ENCODE measurements at places on chromosomes 12 and 14.

GRCh38 chr14:70061108-70061507 is 127.6 kb downstream of the SLC8A3 start:
- no peak for DNase-seq

- no peak for DNase-seq
Measured at GRCh38 chr12:104742551-104743201, 215.4 kb downstream of the SLC41A2 start.

DNA sequence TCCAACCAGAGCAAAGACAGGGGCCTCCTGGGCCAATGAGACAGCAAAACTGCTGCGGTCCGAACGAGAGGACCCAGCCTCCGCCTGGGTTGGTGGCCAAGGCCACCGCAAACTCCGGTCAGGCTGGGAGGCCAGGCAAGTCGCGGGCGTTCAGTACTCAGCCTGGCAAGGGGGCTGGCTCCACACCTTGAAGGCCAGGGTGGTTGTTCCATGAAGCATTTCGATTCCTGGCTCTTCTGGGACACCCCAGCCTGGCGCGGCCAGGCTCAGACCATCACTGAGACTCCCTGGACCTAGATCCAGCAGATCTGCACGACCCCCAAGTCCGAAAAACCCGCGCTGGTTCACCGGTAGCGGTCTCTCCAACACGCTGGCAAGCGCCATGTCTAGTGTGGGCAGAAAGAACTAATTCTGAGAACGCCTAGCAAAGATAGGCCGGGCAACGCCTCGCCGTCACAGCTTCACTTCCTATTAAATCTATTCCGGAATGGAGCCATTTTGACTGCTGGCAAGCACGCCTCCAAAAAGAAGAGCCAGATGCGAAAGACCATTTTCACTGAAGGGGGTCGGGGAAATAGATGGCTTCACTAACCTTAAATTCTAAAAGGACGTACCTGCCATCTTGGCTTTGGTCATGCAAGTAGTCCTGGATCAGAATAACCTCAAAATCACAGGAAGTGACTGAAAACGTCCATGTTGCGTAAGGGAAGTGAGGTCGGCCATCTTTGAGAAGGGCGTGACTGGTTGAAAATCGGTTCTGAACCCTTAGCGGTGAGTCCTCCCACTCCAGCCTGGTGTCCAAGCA is at the start of gene PSMB5:
TSS of gene PSMB5 (minus strand) at position 403 of the 805 bp plus-strand sequence. CDS start at position 384, 19 bp downstream.
- DNase-seq, result peak; percentile 95

GRCh38 chr14:52279408-52279807 is 11.9 kb downstream of the PTGDR start:
- DNase-seq, result no peak

DNA sequence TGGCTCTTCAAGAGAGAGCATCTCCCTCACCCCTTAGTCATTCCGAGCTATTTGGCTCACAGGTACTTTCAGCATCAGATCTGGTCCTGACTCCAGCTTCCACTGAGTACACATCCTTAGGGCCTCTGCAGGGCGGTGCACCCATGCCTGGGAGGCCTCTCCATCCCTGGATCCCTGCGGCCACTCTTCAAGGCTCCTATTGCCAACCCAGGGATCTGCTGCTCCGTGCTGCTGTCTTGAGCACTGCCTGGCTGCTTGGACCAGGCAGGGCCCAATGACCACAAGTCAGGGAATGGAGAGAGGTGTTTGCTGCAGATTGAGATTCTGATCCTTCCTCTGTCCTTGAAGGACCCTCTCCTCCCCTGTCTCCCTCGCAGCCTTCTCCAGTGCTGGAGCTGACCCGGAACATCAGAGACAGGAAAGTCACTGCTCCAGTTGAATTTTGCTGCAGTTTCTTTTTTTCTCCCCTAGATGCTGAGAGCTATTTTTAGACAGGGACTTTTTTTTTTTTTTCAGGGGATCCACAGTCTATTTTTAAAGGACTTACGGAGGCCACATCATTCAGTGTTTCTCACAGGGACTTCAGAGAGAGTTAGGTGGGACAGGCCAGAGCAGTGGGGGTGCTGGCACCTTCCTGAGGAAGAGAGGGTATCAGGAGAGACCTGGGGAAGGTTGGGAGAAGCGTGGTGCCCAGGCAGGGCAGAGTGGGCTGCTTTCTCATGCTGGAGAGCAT is 50.1 kb upstream of the KCNA1 start:
- no peak for DNase-seq

- no peak for DNase-seq
Measured at GRCh38 chr14:66038212-66038611, 448.0 kb upstream of the CCDC196 start.

DNA sequence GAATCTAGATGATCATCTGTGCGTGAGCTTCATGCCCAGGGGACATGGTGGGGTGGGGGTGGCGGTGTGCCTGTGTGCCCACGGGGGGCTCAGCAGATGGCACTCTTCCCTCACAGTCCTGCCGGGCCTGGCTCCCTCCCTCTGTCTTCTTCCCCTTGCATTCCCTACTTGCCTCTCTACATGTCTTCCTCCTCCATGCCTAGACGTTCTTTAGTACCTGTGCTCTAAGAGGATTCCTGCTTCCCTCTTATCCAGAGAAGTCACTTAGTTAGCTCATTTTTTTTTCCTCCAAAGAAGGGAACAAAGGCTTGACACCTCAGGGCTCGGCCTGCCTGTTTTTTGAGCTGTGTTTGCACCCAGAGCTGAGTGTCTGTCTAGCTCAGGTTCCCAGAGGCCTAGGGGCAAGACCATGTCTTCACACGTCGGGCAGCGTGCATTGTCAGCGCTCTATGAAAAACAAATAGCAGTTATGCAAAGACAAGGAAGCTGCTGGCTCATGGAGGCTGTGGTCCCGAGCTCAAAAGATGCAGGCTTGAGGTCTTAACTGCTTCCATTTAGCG is 48.8 kb downstream of the NINJ2 start:
- no peak for DNase-seq

GRCh38 chr12:53949631-53950436 is 4.9 kb upstream of the HOXC12 start:
- DNase-seq, result no peak

GRCh38 chr12:122518908-122519307 is 7.8 kb downstream of the RSRC2 start:
- no peak for DNase-seq

GRCh38 chr14:105962532-105962931 is 436.1 kb downstream of the TMEM121 start:
- DNase-seq, result no peak

- DNase-seq, result no peak
Measured at GRCh38 chr12:42446761-42447160, 120.8 kb downstream of the PPHLN1 start.

DNA sequence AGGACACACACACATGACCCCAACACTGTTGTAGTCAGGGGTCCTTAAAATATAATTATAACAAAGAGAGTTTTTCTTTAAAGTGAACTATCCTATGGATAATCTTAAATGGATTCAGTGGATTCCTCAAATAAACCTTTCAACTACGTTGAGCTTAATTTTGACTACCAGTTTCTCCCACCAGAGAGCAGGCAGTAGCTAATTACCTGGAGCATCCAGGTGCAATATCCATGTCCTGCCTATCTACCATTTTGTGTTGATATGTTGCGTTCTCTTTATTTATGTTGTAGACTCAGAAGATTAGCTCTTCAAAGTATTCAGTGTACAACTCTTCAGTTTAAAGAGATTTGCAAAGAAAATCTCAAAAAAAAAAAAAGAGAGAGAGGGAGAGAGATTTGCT is 127.2 kb upstream of the GZMB start:
- DNase-seq, result no peak

DNA sequence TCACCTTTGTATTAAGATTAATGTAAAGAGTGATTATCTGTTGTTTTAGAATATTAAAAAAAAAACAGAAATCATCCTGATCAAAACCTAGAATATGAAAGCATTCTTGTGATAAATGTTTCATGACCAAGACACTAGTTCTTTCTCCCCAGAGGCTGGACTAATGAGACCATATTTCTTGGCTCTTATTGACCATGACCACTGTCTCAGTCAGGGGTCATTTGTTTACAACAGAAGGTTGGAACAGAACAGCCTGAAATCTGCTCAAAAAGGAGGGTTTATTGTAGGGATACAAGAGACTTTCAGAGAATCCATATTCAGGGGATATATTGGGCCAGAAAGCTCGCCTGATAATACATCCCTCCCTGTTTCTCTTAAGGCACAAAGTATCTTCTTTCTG is 87.7 kb downstream of the TMEM30B start:
- no peak for DNase-seq

- no peak for DNase-seq
Measured at GRCh38 chr12:99959549-99960170, 25.1 kb downstream of the ANKS1B start.

- DNase-seq, result no peak
Measured at GRCh38 chr12:111192647-111193046, 176.2 kb downstream of the PHETA1 start.

DNA sequence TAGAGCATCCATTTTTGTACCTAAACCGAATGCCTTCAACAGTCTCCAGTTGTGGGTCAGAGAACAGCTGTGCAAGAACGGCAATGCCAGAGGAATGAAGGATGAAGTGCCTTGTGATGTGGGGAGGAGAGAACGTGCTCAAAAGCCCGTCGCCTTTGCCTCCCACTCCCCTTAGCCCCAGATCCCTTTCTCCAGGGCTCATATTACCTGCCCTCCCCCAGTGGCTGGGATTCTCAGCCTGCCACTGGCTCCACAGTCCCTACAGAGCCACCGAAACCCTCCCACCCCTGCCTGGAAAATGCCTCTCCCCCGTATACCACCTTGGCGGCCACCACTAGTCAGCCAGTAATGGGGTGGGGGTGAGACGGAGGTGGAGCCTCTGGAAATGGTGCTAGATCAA is 158.5 kb downstream of the ZFP36L1 start:
- no peak for DNase-seq

GRCh38 chr14:25537846-25538455 is 488.0 kb upstream of the STXBP6 start:
- peak; percentile 28 for DNase-seq

- DNase-seq, result no peak
Measured at GRCh38 chr12:117038919-117039318, 60.3 kb downstream of the TESC start.

DNA sequence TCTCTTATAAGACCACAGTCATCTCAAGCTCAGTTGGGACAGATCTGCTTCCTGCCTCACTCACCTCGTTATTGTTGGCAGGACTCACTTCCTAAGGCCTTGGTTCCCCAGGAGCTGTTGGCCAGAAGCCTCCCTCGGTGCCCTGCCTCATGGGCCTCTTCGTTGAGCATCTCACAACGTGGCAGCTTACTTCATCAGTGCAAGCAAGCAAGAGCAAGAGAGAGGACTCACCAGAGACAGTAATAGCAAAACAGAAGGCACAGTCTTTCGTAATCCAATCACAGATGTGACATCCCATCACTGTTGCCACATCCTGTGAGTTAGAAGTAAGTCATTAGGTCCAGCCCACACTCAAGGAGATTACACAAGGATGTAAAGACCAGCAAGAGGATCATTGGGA is 5.1 kb upstream of the NUMB start:
- peak; percentile 91 for DNase-seq

GRCh38 chr12:62251609-62251958 is 8.6 kb upstream of the USP15 start:
- no peak for DNase-seq

GRCh38 chr12:130418251-130418650 is 80.6 kb downstream of the PIWIL1 start:
- no peak for DNase-seq

GRCh38 chr12:1544996-1545700 is 49.2 kb downstream of the FBXL14 start:
- no peak for DNase-seq

DNA sequence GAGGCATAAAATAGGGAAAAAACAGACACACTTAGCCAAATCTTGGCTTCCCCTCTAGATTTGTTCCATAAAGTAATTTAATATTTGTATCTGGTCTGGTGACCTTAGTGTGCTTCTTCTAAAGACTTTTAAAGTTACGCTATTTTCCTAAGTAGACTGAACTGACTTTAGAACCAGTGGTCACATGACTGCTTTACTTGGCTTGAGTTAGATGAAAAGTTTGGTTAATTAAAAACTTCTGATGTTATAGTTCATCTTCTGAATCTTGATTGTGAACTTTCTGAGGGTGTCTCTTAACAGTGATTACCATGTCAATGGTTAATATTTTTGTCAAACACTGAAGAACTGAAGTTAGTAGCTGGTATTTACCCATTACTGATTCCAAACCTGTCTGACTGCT is 2.6 kb downstream of the BBS10 start:
- DNase-seq, result no peak

- DNase-seq, result no peak
Measured at GRCh38 chr14:90547250-90547649, 150.4 kb downstream of the CALM1 start.

DNA sequence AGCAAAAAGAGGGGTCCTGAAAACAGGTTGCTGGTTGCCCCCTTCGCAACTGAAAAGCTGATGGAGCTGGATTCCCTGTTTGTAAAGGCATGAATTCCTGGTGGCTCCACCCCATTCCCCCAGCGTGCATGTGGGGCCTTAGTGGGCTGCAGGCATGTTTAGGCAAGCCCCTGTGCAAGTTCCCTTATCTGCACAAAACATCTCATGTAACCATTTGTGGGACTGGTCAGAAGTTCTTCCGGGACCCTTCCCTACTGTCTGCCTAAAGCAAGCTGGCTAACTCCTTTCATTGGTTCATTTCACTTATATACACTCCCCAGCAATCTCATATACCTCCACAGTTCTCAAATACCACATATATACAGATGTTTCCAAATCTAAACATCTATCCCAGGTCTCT is 24.0 kb upstream of the HIGD1C start:
- no peak for DNase-seq

DNA sequence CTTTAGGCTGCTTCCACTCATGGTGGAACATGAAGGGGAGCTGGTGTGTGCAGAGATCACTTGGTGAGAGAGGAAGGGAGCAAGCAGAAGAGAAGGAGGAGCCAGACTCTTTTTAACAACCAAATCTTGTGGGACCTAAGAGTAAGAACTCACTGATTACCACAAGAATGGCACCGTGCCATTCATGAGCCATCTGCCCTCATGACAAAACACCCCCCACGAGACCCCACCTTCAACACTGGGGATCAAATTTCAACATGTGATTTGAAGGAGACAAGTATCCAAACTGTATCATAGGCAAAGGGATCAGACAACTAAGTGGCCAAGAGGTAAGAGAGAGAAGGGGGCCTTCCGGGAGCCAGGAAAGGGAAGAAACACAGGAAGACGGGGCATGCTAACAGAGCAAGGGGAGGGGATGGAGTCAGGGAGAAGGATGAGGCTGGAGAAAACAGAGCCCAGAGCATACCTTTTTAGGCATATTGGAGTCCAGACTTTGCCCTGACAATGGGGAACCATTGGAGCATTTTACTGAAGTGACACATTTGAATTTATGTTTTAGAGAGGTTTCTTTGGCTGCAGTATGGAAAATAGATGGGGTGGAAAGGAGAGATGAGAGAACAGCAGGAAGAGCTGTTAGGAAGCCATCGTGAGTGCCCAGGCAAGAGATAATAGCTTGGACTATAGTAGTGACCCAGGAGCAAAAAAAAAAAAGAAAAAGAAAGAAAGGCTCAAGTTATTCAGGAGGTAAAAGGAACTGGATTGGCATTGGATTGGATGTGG is 204.4 kb upstream of the NUDT4 start:
- no peak for DNase-seq

DNA sequence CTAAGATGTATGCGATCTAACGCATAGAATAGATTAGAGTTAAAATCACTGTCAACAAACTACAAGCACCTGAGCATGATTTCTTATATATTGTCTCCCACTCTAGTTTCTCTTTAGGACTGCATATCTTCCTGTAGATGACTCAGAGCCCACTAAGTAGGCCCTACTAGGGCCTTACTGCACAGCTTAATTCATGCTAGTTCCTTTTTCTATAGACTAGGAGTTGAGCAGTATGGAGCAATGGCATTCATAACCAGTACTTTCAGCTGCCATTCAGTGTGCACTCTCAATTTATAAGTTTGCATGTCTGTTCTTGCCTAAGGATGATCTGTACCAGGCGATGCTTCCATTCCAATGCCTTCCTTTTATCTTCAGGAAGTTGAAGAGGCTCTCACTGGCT is 103.5 kb downstream of the METTL25 start:
- no peak for DNase-seq
